ENCODE measurements at places on chromosomes 2 and 18.

DNA sequence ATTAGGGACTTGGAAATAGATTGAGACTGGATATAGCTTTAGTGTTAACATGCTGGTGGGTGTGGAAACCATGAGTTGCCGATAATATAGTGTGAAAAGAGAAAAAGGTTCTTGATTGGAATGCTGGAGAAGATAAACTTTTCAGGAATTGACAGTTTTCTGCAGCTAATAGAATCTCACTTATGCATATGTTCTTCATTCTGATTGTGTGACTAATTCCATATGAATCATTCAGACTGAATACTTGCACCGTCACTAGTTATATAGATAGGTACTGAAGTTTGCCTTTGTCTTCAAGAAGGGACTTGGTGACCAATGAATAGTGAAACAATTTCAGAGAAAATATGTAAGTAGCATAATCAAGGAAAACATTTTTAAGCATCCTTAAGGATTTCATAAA, 225.7 kb upstream of the FOSL2 start:
- H3K4me3 ChIP-seq = no peak overlapping the region
- no peaks in the 10 kb centered on the region for H3K27me3 ChIP-seq
- H3K36me3 ChIP-seq = no peaks in the 10 kb centered on the region

DNA sequence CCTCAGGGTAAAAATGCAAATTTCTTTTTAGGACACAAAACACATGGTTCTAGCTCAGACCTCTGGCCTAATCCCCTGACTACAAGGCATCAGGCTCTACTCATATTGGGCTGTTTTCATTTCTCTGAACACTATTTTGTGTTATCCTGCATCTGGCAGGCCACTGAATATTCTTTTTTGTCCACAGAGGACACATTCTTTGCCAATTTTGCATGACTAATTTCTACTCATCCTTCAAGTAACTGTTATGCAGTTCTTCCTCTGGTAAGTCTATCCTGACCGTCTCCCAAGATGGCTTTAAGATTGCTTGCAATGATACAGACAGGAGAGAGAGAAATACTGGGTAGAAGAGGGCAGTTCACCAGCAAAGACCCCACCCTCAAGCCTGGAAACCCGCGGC, 107.6 kb upstream of the RGPD4 start:
- no peaks in the 10 kb centered on the region for H3K36me3 ChIP-seq
- no peaks in the 10 kb centered on the region for H3K4me1 ChIP-seq
- no peak for DNase-seq
- no peak overlapping the region for H3K4me3 ChIP-seq
- H3K27me3 ChIP-seq = no peaks in the 10 kb centered on the region
- no peak overlapping the region for H3K27ac ChIP-seq

- H3K4me3 ChIP-seq = no peak overlapping the region
- no peak overlapping the region for H3K27ac ChIP-seq
- H3K4me1 ChIP-seq = peaks cover 70% of the 10 kb centered on the region
- no peak for DNase-seq
Measured at GRCh38 chr2:121613152-121613551, 36.1 kb downstream of the CLASP1 start.

DNA sequence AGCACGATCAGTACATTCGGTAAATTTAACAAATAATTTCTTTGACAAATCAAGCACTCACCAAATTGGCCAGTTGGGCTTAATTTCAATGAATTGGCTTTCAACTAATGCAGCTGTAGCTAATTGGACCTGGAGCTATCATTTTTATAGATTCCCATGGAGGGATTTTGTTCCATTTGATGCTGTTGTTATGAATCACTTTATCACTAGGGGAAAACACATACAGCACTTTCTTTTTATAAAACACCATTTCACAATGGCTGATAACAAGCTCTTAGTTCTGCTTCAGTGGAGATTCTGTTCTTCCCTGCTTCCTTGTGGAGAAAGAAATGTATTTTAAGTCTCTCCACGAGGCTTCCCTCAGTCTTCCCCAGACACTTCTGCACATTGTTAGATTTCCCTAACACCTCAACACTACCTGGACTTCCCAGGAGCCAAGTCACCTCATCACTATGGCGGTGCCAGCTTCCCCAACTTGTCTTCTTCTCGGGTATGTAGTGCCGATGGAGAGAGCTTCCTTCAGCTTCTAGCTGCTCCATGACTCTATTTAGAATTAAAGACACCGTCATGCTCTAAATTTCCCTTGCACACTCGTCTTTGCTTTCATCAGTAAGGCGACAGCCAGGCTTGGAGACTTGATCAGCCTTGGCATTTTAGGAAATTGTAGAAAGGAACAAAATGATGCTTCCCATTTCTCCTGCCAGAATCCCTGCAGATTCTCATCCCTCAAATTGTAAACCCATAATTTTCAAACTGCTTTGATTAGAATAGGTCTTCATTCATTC, 72.0 kb downstream of the INPP5D start:
- no peak overlapping the region for H3K4me3 ChIP-seq
- DNase-seq = no peak
- H3K27ac ChIP-seq = no peak overlapping the region
- peaks cover 98% of the 10 kb centered on the region for H3K36me3 ChIP-seq
- peaks cover 4% of the 10 kb centered on the region for H3K27me3 ChIP-seq

All from heart right ventricle (tissue), 16 donors.